Dermis microvascular lymphatic vessel endothelial cell (primary cell): ENCODE measurements at places on chromosomes 16 and 17. TPM values are rescaled to one million over a fixed set of nuclear protein-coding genes. Genes with fewer than 3 reads are reported as not detected.

Gene CCL4L2
- not detected in 2 replicates for total RNA-seq

Gene RASL10B
- total RNA-seq: under 0.01 and 0.13 TPM in 2 replicates

Gene NLE1
- 15.0 and 17.4 TPM in 2 replicates for total RNA-seq

Gene NOG
- 0.39 and 1.1 TPM in 2 replicates for total RNA-seq

Gene MPO
- under 0.01 TPM in 1 of 2 replicates, not detected in the other for total RNA-seq

Gene KLHL10
- under 0.01 and 0.13 TPM in 2 replicates for total RNA-seq

Gene CCT6B
- total RNA-seq: 0.39 and 0.63 TPM in 2 replicates

Gene TEX14
- under 0.01 TPM in 2 replicates for total RNA-seq

Gene RTN4RL1
- total RNA-seq: 0.25 and 0.26 TPM in 2 replicates

Gene CPNE7
- 0.25 and 2.4 TPM in 2 replicates for total RNA-seq

Gene NSRP1
- total RNA-seq: 8.1 and 11.6 TPM in 2 replicates

Gene SLC16A13
- total RNA-seq: 1.4 and 2.0 TPM in 2 replicates

Gene SLX1B
- total RNA-seq: 13.6 and 21.9 TPM in 2 replicates

Gene MBTD1
- 9.1 and 11.4 TPM in 2 replicates for total RNA-seq

Gene DLX3
- not detected in 2 replicates for total RNA-seq
